NCI-H1105 (cell line): ENCODE measurements at places on chromosomes 7 and 10.
A peak's percentile ranks its signal among the peaks of the same experiment; 100 is the strongest.

- DNase-seq: no peak
Measured at GRCh38 chr7:50869108-50869725, 86.5 kb upstream of the GRB10 start.

GRCh38 chr7:47477191-47478016 lies 104.5 kb downstream of the TNS3 start:
- peak; percentile 83 for DNase-seq

DNA sequence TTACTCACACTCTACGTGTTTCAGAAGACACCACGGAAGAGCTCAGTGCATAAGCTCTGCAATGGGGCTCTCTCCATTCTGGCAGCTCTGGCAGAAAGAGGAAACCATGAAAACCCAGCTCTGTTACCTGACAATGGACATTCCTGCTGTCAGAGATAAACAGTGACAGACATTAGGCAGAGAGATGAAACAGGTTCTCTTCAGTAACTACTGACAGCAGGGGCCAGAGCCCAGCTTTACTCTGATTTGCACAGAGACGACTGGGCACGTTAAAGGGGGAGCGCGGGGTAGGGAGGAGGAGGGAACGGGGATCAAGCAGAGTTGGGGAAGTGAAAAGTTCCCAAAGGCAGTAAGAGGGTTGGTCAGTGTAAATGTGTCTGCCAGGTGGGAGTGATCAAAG lies 206.1 kb downstream of the RAMP3 start:
- DNase-seq: no peak

- no peak for DNase-seq
Measured at GRCh38 chr10:90407131-90407530, 450.7 kb downstream of the HTR7 start.

GRCh38 chr10:43211431-43212042 lies 55.3 kb downstream of the RASGEF1A start:
- DNase-seq: no peak

DNA sequence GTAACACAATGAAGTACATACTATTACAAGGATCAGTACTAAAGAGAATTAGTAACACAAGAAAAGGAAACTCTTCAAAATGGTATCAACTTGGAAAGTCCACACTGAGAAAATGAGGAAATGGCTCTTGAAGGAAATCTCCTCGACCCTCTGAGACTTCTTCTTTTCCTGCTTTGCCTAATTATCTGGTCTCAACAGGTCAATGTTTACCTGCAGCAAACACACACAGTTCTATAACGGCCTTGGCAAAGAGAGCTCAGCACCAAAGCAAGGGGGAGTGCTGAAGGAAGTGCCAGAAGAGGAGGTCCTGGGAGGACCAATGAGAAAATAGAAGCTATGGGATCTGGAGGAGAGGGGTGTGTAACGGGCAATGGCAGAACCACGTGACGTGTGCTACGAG lies 21.9 kb downstream of the CHCHD3 start:
- no peak for DNase-seq

- DNase-seq: no peak
Measured at GRCh38 chr10:65470986-65471385, 1454.8 kb upstream of the LRRTM3 start.

GRCh38 chr7:80600046-80600445 lies 38.4 kb upstream of the CD36 start:
- no peak for DNase-seq

DNA sequence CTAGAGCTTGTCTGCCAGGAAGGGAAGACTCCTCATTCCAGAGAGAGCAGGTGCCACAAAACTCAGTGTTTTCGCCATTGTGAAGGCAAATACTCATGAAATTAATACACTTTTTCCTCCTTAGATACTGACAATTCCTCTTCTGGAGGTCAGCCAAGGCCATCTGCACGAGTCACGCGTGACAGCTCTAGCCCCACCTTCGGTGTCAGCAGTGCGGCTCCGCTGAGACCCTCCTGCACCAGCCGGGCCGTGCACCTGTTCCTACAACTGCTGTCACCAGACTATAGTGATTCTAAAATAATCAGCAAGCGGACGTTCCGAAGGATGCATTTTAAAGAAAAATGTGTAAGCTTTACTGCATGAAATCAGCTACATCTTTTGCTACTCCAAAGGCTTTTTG lies 127.7 kb downstream of the DIP2C start:
- DNase-seq: peak; percentile 23

- DNase-seq: no peak
Measured at GRCh38 chr7:92547579-92547978, 19.0 kb downstream of the RBM48 start.

- no peak for DNase-seq
Measured at GRCh38 chr10:116873134-116873533, 23.8 kb downstream of the ENO4 start.

- no peak for DNase-seq
Measured at GRCh38 chr10:5504146-5505072, 5.0 kb upstream of the CALML5 start.

DNA sequence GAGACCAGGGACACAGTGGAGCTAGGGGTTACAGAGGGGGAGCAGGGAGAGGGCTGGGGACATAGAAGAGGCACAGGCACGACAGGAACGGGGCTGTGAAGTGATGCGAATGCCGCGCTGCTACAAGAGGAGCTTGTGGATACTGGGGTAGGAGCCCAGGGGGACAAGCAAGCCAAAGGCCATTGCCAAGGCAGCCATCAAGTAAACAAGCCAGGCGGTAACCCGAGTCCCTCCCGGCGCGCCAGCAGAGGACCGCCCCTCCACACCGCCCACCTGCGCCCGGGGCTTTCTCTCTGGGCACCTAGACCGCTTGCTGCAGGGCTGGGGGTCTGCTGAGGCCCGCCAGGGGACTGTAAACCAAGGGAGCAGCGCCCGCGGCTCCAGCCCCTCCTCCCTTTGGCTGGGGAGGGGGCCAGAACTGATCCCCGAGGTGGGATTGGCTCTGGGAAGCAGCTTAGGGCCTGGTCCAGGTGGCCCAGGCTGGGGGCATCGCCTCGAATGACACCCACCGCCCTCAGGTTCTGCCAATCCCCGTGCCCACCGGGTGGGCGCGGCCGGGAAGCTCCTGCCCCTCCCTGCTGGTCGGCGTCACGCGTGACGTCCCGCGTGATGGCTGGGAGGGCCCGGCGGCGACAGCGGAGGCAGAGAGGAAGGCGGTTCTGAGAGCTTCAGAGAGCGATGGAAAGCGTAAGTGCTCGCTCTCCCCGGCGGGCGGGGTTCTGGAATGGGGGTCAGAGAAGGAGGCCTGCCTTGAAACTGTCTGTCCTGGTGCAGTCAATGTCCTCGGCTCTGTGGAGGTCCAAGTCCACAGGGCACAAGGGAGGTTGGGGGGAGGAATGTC lies 982 bp downstream of the SFXN3 start:
- peak; percentile 35 for DNase-seq

GRCh38 chr10:131928248-131929095 lies 27.7 kb downstream of the PPP2R2D start:
- no peak for DNase-seq

DNA sequence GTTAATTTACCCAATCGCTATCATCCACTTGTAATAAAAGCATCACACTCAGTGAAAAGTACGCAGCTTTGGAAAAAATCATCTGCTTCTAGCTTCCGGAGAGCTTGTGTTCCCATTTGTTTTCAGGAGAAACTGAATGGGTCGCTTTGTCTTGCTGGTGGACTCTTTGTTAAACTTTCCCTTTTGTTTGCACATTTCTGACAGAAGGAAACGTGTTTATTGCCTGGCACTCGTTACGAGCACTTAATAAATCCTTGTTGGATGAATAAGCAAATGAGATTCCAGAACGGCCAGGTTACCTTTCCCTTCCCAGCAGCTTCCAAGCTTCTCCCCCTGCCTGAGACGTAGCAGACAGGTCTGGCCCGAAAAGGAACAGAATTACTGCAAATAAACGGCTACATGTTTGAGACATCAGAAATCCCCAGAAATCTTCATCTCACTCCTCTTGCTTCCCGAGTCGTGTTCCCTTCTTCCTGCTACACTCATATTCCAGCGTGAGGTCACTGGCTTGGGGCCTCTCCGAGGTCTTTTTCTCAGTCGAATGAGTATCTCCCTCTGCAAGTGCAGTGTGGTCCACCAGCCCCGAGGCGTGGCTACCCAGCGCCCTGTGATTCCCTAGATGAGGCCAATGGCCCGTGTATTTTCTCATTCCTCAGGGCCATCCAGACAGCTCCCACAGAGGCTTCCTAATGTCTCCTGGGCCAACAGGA lies 167.2 kb downstream of the FRMD4A start:
- no peak for DNase-seq

GRCh38 chr7:82268632-82269031 lies 174.9 kb downstream of the CACNA2D1 start:
- DNase-seq: no peak

DNA sequence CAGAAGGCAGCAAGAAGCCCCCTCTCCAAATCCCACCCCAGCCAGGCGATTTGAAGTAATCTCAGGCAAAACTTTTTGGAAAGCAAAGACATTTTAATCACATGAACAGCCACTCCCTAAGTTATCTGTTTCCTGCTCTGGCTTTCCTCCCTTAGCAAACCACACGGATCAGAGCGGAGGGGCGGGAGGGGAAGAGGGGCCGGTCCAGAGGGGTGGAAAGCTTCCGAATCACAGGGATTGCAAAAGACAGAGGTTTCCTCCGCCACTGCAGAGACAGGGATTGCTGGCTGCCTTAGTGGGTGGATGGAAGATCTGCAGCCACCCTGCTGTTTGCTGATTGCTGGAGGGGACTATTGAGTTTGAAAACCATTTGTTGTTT lies 41.2 kb downstream of the ZCCHC24 start:
- no peak for DNase-seq

GRCh38 chr7:158351481-158351880 lies 236.1 kb downstream of the PTPRN2 start:
- no peak for DNase-seq

DNA sequence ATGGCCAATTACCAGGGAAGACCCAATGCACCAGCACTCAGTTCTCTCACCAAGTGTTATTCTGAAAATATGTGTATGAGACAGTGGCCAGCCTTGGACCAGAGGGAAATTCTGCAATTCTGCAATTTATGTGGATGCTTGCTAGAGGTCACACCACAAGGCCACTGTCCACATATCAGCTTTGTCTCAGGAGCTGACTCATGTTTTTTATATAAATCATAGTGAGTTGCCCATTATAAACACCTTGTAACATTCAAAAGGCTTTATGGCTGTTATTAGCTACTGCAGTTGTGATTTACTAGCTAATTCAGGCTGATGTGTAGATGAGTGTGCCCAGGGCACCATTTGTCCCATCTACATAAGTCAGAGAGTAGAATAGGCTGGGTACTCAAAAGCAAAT lies 649.0 kb downstream of the LRMDA start:
- DNase-seq: no peak

GRCh38 chr7:131057794-131058070 lies 269.9 kb upstream of the MKLN1 start:
- DNase-seq: no peak

DNA sequence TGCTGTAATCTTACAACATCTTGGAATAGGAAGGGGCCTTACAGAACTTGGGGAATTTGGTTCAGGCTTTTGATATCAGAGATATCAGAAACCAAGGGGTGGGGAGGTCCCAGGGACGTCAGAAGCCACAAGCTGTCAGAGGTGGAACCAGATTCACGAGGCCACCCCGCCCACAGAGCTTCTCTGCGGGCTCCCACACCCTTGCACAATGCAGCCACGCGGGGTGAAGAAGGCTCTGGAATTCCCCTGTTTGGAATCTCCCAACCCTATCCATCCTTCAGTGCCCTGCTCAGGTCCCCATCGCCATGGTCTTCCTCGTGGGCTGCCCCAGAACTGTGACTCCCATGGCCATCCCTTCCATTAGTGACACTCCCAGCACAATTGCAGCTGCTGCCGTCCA lies 247.1 kb upstream of the SHH start:
- no peak for DNase-seq
